Activated CD4-positive, alpha-beta memory T cell treated with anti-CD3 and anti-CD28 coated beads for 36 hours (primary cell): ENCODE measurements at places on chromosomes 1 and 21. TPM values are rescaled to one million over a fixed set of nuclear protein-coding genes. Genes with fewer than 3 reads are reported as not detected.

The TNFRSF18 gene
- total RNA-seq = 387 TPM

The MEGF6 gene
- total RNA-seq = 6.8 TPM

The S100A8 gene
- not detected for total RNA-seq

GRCh38 chr1:6521536-6521935 is 30.1 kb upstream of the PLEKHG5 start:
- no peak overlapping the region for H3K27ac ChIP-seq
- H3K36me3 ChIP-seq = peaks cover 10% of the 10 kb centered on the region
- H3K27me3 ChIP-seq = no peaks in the 10 kb centered on the region
- no peak for DNase-seq

DNA sequence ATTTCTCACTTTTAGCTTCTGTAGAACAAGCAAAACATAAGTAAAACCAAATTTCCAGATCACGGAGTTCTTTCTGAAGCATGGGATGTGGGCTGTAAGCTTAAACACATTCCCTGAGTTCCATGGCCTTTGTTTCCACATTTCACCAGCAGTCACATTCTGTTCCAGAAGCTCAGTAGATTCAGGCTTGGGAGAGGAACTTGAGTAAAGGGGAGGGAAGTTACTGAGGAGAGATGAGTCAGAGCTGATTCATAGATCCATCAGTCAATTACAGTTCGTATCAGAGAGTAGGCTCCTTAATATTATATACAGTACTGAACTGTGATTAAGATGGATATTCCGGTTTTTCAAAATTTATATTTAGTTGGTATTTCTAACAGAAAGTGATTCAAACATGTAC is 614.3 kb downstream of the NCAM2 start:
- no peaks in the 10 kb centered on the region for H3K27me3 ChIP-seq
- DNase-seq = no peak
- no peaks in the 10 kb centered on the region for H3K36me3 ChIP-seq
- H3K4me3 ChIP-seq = no peak overlapping the region
- no peaks in the 10 kb centered on the region for H3K4me1 ChIP-seq

DNA sequence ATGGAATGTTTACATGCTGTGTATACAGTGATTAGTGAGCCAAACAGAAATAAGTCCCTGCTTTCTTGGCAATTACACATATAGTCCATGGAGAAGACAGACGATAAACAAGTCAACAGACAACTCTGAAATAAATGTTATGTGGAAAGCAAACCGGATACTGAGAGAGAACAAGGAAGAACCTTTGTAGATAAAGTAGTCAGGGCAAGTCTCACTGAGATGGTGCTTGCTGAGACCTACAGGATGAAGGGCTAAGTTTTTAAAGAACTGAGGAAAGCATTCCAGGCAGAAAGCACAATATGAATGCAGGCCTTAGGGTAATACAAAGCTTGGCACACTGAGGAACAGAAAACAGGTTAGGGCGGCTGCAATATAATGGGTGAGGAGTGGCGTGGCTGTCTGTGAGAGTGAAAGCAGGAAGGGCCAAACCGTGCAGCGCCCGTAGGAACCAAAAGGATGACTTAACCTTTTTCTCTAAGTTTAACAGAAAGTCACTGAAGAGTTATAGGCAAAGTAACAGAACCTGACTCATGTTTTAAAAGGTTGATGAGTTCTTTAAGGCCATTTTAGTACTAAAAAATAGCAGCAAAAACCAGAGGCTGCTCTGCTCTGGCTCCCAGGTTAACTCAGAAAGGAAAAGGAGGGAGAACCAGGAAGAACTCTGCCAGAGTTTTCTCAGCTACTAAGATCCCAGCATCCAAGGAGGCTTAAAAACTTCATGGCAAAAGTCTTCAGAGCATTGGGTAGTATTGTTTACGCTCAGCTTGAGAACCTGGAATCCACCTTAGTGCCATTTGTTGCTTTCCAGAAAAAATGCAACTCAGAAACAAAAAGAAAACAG is 8.7 kb upstream of the TTF2 start:
- peak overlapping the region; percentile 55 for H3K4me3 ChIP-seq
- H3K27me3 ChIP-seq = no peaks in the 10 kb centered on the region
- peak overlapping the region; percentile 26 for H3K27ac ChIP-seq
- DNase-seq = peak; percentile 67
- H3K4me1 ChIP-seq = peaks cover 30% of the 10 kb centered on the region

- H3K36me3 ChIP-seq = no peaks in the 10 kb centered on the region
- no peaks in the 10 kb centered on the region for H3K4me1 ChIP-seq
- H3K4me3 ChIP-seq = no peak overlapping the region
- H3K27ac ChIP-seq = no peak overlapping the region
- no peaks in the 10 kb centered on the region for H3K27me3 ChIP-seq
- DNase-seq = no peak
Observed at GRCh38 chr1:232059726-232060374, 433.3 kb downstream of the DISC1 start.

- no peaks in the 10 kb centered on the region for H3K36me3 ChIP-seq
- DNase-seq = no peak
- no peak overlapping the region for H3K27ac ChIP-seq
Observed at GRCh38 chr1:10950316-10951172, 61.9 kb upstream of the TARDBP start.

- no peak for DNase-seq
- H3K4me1 ChIP-seq = no peaks in the 10 kb centered on the region
- no peak overlapping the region for H3K4me3 ChIP-seq
- H3K27ac ChIP-seq = no peak overlapping the region
Observed at GRCh38 chr1:105730701-105731100, 1325.8 kb upstream of the PRMT6 start.

- peaks cover 24% of the 10 kb centered on the region for H3K4me1 ChIP-seq
- peaks cover 14% of the 10 kb centered on the region for H3K36me3 ChIP-seq
- DNase-seq = no peak
- peaks cover 2% of the 10 kb centered on the region for H3K27me3 ChIP-seq
- H3K4me3 ChIP-seq = peak overlapping the region; percentile 98
Observed at GRCh38 chr1:31064718-31065309, 703 bp downstream of the PUM1 start.
